Inflammatory macrophage treated with lipopolysaccharide for 1 hour (primary cell): ENCODE measurements at places on chromosomes 11 and 22.
A peak's percentile ranks its signal among the peaks of the same experiment; 100 is the strongest.

DNA sequence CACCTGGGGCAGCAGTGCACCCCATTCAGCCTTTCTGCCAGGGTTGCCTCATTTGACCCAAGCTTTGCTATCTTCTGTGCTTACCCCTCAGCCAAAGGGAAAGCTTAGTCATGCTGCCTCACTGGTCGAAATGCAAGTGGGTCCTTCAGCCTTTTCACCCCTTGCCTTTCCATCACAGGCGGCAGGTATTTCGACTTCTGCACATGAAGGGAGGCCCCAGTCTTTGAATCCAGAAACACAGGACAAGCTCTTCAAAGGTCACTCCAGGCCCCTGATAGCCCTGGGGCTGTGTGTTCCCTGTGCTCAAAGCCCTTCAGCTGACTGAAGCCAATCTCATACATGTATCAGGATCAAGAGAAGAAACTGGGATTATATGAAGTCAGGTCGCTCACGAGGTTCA lies 129.7 kb downstream of the SNX19 start:
- no peak for DNase-seq

DNA sequence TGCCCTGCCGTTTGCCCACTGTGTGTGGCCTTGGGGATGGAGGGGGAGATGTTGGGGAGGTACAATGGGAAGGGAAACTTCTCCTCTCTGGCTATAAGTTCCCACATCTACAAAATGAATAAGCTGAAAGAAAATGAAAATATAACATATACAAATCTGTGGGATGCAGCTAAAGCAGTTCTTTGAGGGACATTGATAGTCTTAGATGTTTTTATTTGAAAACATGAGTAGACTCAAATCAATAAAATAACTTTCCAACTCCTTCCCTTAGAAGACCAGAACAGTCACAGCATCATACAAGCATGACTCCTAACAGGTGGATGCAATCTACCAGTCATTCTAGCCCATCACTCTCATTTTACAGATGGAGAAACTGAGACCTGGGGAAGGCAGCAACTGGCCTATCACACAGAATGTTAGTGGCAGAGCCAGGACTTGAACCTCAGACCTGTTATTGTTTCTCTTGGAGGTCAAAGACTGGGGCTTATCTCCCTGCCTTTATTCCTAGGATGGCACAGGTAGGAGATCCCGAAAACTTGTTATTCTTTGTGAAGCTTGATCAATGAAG lies 25.2 kb upstream of the CCDC86 start:
- DNase-seq: no peak

DNA sequence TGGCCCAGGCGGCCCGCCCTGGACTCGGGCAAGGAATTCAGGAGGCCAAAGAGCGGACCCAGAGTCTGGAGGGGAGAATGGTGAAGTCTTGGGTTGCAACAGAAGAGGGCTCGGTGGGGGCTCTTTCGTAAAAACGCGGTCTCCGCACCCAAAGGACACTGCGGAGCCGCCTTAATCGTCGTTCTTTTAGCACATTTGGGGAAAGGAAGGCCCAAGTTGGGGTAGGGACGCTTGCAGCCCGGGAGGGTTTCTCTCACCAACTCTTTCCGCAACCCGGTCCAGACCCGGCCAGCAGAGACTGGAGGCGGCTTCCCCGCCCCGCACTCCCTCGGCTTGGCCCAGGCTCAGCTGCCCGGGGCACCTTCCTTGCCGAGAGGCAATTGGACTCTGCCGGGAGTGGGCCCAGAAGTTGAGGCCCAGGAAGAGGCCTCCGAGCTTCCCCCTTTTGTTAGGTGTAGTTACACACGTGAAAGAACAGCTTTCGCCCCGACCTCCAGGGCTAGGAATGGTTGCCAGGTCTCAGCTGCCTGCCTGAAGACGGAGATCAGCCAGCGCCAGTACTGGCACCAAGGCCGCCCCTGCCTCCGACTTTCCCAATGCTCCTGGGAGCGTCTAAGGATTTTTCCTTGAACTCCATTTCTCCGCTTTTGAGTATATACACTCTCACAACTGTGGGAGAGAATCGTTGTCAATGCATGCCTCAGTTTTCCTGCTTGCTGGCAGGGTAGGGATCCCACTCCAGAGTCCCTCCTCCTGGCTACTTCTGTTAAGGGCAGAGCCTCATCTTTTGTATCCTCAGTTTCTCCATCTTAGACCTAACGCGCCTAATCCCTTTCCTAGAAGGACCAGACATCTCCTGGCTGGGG lies 3.7 kb downstream of the ALX4 start:
- DNase-seq: no peak

- DNase-seq: no peak
These were observed 572.5 kb upstream of the CCDC90B start for GRCh38 chr11:83858694-83859093.

- DNase-seq: no peak
These were observed 15.1 kb upstream of the RRAS2 start for GRCh38 chr11:14373941-14374646.

GRCh38 chr11:10298342-10298741 lies 4.3 kb upstream of the SBF2 start:
- no peak for DNase-seq

DNA sequence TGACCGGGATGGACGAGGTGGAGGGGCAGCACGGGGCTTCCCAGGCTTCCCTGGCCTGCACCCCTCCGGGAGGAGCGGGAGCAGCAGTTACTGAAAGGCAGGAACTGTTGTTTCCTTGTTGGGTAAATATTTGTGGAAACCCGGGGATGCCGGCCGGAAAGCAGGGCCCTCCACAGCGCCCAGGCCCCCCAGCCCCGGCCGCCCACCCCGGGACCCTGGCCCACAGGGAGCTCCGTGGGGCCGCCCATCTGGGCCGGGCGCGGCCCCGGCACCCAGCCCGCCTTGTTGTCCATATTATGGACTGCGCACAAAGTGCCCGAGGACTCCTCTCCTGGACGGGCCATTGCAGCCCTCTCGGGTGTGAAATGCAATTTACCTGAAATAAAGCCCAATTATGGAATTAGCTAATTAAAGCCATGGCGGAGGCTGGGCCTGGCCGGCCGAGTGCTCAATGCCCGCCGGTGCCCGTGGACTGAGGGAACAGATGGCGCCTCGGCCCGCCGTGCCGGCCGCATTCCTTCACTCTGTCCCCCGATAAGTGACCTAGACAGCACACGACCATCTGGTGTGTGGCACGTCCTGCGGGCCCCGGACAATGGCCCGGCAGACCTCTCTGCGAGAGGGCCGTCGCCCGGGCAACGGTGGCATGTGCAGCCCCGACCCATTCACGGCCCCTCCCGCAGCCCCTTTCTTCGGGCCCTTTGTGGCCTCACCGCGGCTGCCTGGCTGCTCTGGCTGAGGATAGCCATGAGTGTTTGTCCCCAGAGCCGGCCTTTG lies 35.4 kb downstream of the CDKN1C start:
- no peak for DNase-seq

GRCh38 chr11:12731841-12732336 lies 57.7 kb downstream of the TEAD1 start:
- no peak for DNase-seq

GRCh38 chr22:32216911-32217310 lies 12.0 kb upstream of the RFPL2 start:
- peak; percentile 30 for DNase-seq

DNA sequence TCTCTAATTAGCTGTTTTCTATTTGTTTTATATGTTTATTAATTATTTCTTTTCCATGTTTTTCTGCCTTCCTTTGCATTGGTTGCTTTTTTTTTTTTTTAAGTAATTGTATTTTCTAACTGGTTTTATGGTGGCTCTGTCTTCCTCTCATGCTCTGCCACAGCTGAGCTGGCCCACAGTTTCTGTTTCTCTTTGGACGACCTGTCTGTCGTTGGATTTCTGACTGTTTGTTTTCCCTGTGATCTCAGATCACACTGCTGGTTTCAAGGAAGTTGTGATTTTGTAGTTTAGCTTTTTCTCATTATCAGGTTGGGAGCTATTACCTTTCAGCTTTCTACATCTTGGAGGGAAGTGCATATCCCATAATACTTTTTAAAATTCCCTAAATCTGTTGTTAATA lies 15.9 kb upstream of the OR6M1 start:
- no peak for DNase-seq

- no peak for DNase-seq
These were observed 963.6 kb downstream of the BRD1 start for GRCh38 chr22:48863965-48864528.

GRCh38 chr11:8309311-8309710 lies 45.6 kb upstream of the LMO1 start:
- no peak for DNase-seq

- no peak for DNase-seq
These were observed 27.9 kb upstream of the RBMXL2 start for GRCh38 chr11:7060868-7061267.

DNA sequence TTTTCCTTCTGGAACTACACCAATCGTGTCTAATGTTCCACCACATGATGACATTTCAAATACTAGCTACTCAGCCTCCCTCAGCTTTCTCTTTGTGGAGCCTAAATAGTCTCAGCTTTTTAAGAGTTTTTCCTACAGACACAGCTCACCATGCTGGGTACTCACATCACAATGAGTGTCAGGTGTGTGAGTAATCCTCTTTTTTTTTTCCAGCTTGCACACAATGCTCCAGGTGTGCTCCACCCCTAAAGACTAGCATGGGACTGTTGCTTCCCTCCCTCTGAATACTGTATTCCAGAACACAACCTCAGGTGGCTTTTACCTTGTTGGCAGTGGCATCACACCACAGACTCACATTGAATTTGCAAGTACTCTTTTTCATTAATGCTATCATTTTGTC lies 11.7 kb downstream of the BTG4 start:
- no peak for DNase-seq

DNA sequence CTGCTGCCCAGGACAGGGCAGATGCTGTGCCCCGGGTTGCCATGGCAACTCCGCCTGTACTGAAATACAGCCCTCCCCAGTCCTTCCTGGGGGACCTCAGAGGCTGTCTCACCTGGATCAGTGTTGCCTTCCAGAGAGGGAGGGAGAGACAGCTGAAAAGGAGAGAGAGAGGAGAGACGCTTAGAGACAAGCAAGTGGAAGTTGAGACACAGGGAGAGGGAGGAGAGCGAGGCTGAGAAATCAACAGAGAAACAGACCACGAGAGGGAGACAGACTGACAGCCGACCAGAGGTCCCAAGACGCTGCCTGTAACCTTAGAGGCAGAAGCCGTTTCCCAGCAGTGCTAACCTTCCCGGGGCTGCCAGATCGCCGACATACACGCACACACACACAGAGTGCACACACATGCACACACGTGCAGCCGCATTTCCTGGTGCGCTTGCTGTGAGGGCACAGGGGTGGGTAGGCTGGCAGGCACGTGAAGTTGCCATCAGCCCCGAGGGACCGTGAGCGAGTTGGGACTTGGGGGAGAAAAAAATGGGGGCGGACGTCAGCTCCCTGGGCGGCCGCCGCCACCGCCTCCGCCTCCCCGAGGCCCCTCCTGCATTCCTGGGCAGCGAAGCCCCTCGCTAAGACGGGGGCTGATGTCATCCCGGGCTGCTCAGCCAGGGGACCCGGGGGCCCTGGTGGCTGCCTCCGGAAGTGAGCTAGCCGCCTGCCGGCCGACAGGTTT lies 88.6 kb upstream of the CRYBB3 start:
- DNase-seq: peak; percentile 15

DNA sequence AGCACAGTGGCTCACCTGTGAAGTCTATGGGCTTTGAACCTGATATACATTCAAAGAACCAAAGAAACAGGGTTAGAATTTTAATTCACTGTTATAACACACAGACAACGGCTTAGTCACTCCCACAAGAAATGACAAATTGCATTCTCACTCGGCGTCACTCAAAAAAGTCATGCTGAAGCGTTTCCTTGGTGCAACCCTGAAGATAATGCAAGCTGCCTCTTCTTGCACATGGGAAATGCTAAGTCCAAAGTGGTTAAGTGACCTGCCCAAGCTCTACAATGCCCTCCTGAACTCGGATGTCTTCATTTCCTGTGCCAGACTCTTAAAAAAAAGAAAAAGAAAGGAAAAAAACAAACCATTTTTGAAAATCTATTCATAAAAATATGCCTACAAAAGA lies 10.0 kb downstream of the LGR4 start:
- no peak for DNase-seq

- no peak for DNase-seq
These were observed 4.1 kb upstream of the ELFN2 start for GRCh38 chr22:37431366-37431765.

DNA sequence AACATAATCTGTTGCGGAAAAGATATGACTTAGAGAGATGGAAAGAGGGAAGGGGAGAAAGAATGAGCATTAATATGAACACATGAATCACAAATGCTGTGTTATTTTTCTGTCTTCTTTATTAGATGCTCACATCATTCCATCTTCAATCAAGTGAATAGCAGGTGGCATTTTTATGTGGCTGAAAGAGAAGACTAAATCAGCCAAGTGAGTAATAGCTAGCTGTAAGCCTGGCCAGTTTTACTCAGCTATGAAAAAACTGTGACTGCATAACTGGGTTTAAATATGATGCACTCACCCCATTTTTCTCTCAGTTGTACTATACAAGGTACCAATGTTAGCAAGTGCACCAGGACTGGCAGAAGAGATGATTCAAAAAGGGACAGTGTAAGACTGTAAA lies 571.1 kb downstream of the JRKL start:
- no peak for DNase-seq

DNA sequence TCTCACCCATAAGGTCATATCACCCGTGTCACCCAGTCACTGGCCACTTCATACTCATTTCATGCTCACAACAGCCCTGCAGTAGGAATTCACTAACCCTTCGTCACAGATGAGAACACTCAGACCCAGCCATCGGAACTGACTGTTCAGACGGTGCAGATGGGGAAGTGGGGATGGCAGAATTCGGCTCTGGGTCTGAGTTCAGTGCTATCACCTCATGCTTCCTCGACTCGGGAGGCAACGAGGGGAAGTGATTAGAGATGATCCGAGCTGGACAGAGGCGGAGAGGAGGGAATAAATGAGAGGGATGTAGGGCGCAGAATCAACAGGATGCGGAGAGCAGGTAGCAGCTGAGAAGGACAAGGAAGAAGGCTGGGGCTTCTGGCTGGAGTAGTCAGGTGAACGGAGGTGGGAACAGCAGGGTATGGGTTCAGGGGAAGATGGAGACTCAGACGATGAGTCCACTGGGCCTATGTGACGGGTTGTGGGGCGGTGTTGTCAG lies 4.7 kb downstream of the B3GNT6 start:
- peak; percentile 4 for DNase-seq

GRCh38 chr11:44300844-44301563 lies 8.9 kb downstream of the ALX4 start:
- DNase-seq: no peak

GRCh38 chr11:118907051-118908042 lies 18.4 kb downstream of the BCL9L start:
- peak; percentile 97 for DNase-seq

DNA sequence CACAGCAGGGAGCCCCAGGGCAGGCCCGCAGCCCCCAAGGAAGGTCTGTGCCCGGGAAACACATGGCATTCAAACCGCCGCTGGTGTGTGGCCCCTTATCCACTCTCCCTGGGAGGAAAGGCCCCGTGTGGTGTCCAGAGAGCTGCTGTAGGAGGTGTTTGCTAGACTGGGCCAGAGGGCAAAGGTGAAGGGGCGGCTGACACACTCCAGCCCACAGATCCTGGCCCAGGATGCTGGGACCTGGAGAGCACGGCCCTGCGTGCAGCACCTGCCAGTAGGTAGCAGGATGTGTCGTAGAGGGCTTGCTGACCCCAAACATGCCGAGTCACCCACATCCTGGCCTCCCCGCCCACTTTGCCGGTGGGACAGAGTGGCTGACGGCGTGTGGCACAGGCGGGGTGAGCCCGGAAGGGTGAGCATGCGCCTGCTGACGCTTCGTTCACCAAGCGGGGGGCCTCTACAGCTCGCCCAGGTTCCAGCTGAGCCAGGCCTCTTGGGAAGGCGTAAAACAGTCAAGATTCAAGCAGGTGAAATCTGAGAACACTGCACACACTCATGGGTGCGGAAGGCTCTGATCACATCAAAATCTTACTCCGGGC lies 11.0 kb downstream of the OSBPL5 start:
- no peak for DNase-seq
